H9 (cell line): ENCODE measurements at places on chromosomes 5 and 9. TPM values are rescaled to one million over a fixed set of nuclear protein-coding genes. Genes with fewer than 3 reads are reported as not detected.

- no peak for DNase-seq
Measured at GRCh38 chr5:14032918-14033317, 88.4 kb upstream of the DNAH5 start.

The TMC1 gene
- total RNA-seq, result 2.4 and 2.5 TPM in 2 replicates

DNA sequence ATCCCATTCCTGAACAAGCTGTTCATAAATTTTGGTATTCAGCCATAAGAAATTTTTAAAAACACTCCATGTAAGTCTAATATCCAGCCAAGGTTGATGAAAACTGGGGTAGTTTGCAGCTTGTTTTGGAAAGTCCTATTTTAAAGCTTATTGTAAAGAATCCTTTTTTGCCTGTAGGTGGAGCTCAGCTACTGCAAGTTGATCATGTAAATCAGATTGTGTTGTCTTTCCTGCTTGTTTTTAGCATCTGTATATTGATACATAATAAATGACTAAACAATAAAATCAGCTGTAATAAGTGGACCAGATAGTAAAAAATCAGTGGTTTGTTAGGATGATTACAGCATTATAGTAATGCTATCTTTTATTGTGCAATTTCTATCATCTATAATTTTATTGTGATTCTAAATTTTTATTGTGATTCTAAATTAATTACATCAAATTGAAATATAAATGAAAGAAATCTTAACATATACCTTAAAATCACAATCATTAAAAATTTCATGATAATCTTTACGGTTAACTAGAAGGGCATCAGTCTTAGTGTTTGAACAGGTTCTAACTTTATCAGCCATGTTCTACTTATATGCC is 42.4 kb downstream of the CWC27 start:
- no peak for DNase-seq

- DNase-seq, result no peak
Measured at GRCh38 chr5:133062276-133062675, 10.5 kb downstream of the HSPA4 start.

The GPR151 gene
- not detected in 2 replicates for total RNA-seq

DNA sequence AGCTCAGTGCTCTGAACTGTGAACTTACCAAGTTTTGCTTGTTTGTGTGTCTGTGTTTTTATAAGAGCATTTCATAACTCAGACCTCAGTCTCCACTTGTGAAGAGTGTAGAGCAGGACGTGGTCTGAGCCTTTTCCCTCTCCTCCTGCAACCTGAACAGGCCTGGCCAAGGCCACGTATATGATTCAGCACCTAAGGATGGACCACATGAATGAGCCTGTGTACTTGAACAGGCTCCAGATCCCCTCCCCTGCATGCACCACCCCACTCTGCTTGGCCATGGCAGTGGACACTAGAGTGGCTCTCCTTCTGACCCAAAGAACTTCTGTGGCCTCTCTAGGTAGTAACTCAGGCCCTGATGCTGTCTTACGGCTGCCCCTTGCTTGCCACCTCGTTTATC is 125.9 kb upstream of the FSTL4 start:
- DNase-seq, result no peak

The GABRP gene
- 1.5 TPM in 2 replicates for total RNA-seq

DNA sequence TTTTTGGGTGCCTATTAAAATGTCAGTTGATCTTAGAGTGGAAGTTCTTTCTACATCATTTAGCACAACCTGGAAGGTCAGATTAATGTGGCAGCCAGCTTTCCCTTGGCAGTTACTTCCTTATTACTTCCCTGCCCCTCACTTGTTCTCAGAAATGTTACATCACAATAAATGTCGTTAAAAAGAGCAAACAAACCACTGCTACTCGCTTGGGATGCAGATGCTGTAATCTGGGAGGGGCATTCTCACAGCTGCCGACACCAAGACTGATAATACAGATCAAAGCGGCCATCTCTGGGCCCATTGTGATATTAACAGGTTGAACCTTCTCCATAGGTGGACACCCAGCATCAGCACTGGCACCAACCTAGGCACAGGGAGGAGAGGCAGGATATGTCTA is 29.3 kb downstream of the PLAC8L1 start:
- DNase-seq, result peak; percentile 50

GRCh38 chr9:133693703-133694529 is 44.2 kb downstream of the SARDH start:
- no peak for DNase-seq

DNA sequence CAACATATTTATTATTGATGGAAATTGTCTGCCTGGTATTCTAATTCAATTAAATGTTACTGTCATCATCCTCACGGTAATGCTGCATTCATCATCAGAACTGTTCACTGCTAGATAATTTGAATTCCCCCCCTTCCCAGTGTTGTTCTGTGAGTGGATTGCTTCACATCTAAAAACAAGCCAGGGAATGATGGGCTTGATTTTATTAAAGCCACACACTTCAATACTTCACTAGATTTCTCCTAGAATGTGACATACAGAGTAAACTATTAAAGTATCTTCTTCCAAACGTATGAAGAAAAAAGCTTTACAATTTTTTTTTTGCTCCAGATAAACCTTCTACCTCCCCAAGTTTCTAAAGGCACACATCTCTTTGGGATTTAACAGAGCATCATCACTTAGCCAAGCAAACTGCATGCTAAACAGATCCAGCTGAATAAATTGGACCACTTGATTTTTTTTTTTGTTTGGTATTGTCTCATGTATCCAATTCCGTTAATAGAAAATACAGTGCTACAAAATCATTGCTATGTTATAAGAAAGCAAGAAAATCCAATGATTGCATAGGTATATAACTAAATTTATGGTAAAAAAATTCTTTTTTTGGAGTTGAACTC is 692.4 kb downstream of the MTRR start:
- DNase-seq, result no peak

DNA sequence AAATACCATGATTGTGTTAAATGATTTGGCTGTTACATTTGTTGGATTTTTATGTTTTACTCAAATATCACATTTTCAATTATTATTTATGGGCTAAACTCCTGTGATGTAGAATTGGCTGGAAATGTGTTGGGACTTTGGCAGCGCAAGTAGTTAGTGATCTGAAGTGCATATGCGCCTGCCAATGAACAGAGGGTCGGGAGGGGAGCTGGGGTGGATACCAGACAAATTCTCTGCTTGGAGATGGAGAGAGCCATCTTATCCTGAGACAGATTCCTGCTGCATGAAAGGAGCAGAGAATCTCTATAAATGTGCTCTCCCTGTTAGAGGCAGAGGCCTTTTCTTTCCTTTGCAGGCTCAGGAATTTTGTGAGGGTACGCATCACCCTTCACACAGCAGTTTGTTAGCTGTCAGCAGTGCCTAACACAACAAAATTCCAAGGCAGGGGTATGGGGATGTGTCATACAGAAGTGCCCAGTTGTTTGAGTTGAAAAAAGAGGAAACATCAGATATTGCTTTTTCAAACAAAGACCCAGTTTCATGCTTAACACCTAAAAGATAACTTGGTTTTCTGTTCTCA is 489.1 kb downstream of the CSNK1G3 start:
- no peak for DNase-seq

- DNase-seq, result no peak
Measured at GRCh38 chr5:137622850-137623249, 113.0 kb downstream of the KLHL3 start.

DNA sequence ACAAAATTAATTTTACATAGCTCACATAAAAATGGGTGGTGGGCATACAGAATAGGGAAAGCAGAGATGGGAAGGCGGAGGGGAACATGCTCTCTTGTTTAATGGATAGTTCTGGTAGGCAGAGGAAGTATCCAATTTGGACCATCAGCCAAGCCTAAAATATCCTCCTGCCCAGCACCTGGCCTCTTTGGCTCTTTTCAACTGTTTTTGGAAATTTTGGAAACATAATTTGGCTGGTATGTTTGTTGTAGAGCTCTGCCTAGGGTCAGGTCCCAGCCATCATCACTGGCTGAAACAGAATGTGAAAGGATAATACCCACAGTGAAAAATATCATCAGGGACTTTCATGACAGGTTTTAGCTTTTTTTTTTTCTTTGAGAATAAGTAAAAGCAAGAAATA is 467.3 kb upstream of the DMAC1 start:
- no peak for DNase-seq

DNA sequence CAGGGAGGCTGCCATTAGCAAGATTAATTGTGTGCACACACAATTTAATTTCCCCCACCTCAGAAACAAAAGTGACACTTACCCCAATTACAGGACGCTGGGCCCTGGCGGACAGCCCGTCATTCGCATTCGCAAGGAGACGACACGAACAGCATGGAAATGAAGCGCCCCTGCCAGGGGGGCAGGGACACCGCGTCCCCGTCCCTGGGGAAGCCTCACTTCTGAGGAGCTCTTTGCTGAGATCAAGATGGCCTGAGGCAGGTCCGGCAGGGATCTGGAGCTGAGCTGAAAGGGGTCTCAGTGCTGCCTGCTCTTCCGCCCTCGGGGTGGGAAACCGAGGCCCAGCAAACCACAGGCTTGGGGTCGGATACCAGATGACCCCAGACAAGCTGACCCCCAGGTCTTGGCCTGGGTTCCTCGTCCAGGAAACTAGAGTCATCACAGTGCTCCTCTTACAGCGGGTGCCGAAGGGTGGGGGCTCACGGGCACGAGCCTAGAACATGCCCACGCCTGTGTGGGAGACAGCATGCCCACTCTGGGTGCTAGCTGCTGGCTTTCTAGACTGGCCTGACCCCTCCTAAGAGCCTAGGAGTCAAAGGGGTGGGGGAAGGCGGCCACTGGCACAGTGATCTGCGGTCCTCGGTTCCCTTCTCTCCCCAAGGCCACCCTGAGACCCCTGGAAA is 103.2 kb downstream of the VAV2 start:
- no peak for DNase-seq
